ENCODE measurements at places on chromosomes 7 and 10. TPM values are rescaled to one million over a fixed set of nuclear protein-coding genes. Genes with fewer than 3 reads are reported as not detected.
A peak's percentile ranks its signal among the peaks of the same experiment; 100 is the strongest.

C10orf62 gene
- total RNA-seq: not detected

- no peaks in the 10 kb centered on the region for H3K36me3 ChIP-seq
- no peaks in the 10 kb centered on the region for H3K4me1 ChIP-seq
- no peaks in the 10 kb centered on the region for H3K27me3 ChIP-seq
- DNase-seq: no peak
Observed at GRCh38 chr10:116470768-116471415, 43.2 kb downstream of the PNLIPRP3 start.

DNA sequence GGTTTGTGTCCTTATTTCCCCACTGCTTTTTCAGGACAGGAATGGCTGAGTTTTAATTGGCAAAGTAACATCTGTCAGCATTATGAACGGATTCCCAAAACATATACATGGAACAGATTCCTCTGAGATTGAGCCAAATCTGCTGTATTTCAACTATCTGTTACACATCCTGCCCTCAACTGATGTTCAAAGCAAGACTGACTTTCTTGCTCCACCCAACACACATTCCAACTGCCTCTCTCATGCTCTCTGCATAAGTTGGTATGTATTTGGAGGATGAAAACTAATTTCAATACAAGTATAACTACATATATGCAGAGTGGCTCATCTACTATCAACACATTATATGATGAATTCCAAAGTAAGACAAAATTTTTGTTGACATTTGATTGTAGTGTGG lies 342.2 kb downstream of the GATA3 start:
- H3K4me1 ChIP-seq: no peaks in the 10 kb centered on the region
- H3K4me3 ChIP-seq: no peak overlapping the region
- H3K36me3 ChIP-seq: no peaks in the 10 kb centered on the region
- DNase-seq: no peak
- no peak overlapping the region for H3K27ac ChIP-seq
- H3K27me3 ChIP-seq: no peaks in the 10 kb centered on the region

MMRN2 gene
- total RNA-seq: 282 TPM

DNA sequence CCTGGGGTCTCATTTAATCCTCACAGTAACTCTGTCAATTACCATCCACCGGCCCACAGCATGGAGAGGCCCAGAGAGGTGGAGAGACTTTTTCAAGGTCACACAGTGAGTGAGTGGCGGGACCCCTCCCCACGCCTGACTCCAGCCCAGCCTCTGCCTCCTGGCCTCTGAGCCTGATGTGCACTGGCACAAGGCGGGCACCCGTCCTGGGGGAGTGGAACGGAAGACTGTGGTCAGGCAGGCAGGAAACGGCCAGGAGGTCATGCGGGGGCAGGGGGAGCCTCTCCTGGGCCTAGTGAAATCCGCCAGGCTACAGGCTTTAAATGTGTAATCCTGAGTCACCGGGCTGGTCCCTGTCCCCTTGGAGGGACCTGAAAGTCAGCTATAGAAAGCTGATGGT lies 32.2 kb downstream of the ZCCHC24 start:
- H3K36me3 ChIP-seq: peaks cover 20% of the 10 kb centered on the region
- no peak overlapping the region for H3K4me3 ChIP-seq
- no peak overlapping the region for H3K27ac ChIP-seq
- H3K27me3 ChIP-seq: no peaks in the 10 kb centered on the region
- H3K4me1 ChIP-seq: peaks cover 29% of the 10 kb centered on the region
- DNase-seq: no peak

DNA sequence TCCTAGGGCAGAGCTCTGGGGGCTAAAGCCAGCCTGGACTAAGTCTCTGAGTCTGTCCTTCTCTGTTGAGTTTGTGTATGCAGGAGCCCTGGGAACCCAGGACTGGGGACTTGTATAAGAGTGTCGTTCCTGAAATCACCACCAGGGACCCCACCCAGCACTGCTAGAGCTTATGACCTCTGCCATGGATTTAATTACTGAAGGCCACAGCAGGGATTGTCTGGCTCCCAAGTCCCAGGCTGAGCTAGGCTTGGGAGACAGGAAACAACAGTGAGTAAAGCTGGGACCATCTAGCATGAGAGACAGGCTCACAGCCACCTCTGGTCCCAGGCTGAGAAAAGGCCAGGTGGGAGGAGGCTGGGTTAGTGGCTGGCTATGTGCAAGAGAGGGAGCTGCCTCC lies 1.4 kb upstream of the TSPAN15 start:
- H3K36me3 ChIP-seq: no peaks in the 10 kb centered on the region
- H3K4me1 ChIP-seq: no peaks in the 10 kb centered on the region
- H3K27me3 ChIP-seq: no peaks in the 10 kb centered on the region
- no peak overlapping the region for H3K4me3 ChIP-seq

GRCh38 chr10:122954731-122955050 lies 664 bp upstream of the C10orf88 start:
- no peak for DNase-seq
- peak overlapping the region; percentile 97 for H3K4me3 ChIP-seq
- H3K4me1 ChIP-seq: no peaks in the 10 kb centered on the region
- no peaks in the 10 kb centered on the region for H3K36me3 ChIP-seq

NYAP1 gene
- 0.96 TPM for total RNA-seq

GPR37 gene
- not detected for total RNA-seq

ZNF735 gene
- not detected for total RNA-seq

All from ascending aorta (tissue), 2 donors.